ENCODE measurements at places on chromosomes 5 and 9. TPM values are rescaled to one million over a fixed set of nuclear protein-coding genes. Genes with fewer than 3 reads are reported as not detected.

LPAR1 gene
- total RNA-seq: 10.2 TPM

CORO2A gene
- total RNA-seq: 1.1 TPM

SPACA9 gene
- total RNA-seq: 3.8 TPM

ADAMTS13 gene
- 0.49 TPM for total RNA-seq

TMEM174 gene
- total RNA-seq: not detected

HAVCR2 gene
- total RNA-seq: 0.38 TPM

ACTBL2 gene
- total RNA-seq: 0.05 TPM

OR13J1 gene
- not detected for total RNA-seq

PCA3 gene
- total RNA-seq: not detected

SLCO4C1 gene
- not detected for total RNA-seq

SHOC1 gene
- total RNA-seq: not detected

SH2D3C gene
- 0.17 TPM for total RNA-seq

ZDHHC12 gene
- total RNA-seq: 89.8 TPM

PFN3 gene
- total RNA-seq: not detected

ACER2 gene
- 3.0 TPM for total RNA-seq

TLR4 gene
- 0.08 TPM for total RNA-seq

MRPS27 gene
- total RNA-seq: 63.5 TPM

NFIB gene
- total RNA-seq: 12.8 TPM

SDHA gene
- total RNA-seq: 114 TPM

DMRT3 gene
- total RNA-seq: not detected

DENND1A gene
- total RNA-seq: 11.8 TPM

CER1 gene
- not detected for total RNA-seq

ADRA1B gene
- total RNA-seq: 8.1 TPM

WNK2 gene
- total RNA-seq: 5.8 TPM

NUTM2F gene
- not detected for total RNA-seq

HRH2 gene
- total RNA-seq: 0.64 TPM

NPR3 gene
- total RNA-seq: 23.2 TPM

CA9 gene
- total RNA-seq: 6.1 TPM

PCDHB13 gene
- total RNA-seq: 0.06 TPM

CCDC107 gene
- 24.2 TPM for total RNA-seq

DNAH5 gene
- total RNA-seq: 0.93 TPM

PDE8B gene
- 1.3 TPM for total RNA-seq

ARHGEF28 gene
- total RNA-seq: 17.8 TPM

DPYSL3 gene
- 18.6 TPM for total RNA-seq

CFAP157 gene
- total RNA-seq: 0.06 TPM

FGFR4 gene
- total RNA-seq: 22.0 TPM

INSL4 gene
- total RNA-seq: 19.2 TPM

ARSI gene
- 44.0 TPM for total RNA-seq

PCAT7 gene
- total RNA-seq: 0.92 TPM

MOB3B gene
- 6.9 TPM for total RNA-seq

MYMK gene
- total RNA-seq: not detected

FOXD4 gene
- total RNA-seq: 0.58 TPM

RLN2 gene
- total RNA-seq: 0.19 TPM

OTP gene
- 0.08 TPM for total RNA-seq

CEL gene
- total RNA-seq: 0.38 TPM

ESM1 gene
- not detected for total RNA-seq

PCDHAC1 gene
- total RNA-seq: 1.4 TPM

HAPLN1 gene
- not detected for total RNA-seq

AK8 gene
- 0.89 TPM for total RNA-seq

TMED9 gene
- total RNA-seq: 275 TPM

ALDH7A1 gene
- total RNA-seq: 75.3 TPM

CD74 gene
- not detected for total RNA-seq

LCN15 gene
- total RNA-seq: not detected

Measured in A549 treated with DMSO at 1 μM for 4 hours (cell line).